Germinal center (tissue), 1 donor: ENCODE measurements at places on chromosomes 6 and 20.
A peak's percentile ranks its signal among the peaks of the same experiment; 100 is the strongest.

DNA sequence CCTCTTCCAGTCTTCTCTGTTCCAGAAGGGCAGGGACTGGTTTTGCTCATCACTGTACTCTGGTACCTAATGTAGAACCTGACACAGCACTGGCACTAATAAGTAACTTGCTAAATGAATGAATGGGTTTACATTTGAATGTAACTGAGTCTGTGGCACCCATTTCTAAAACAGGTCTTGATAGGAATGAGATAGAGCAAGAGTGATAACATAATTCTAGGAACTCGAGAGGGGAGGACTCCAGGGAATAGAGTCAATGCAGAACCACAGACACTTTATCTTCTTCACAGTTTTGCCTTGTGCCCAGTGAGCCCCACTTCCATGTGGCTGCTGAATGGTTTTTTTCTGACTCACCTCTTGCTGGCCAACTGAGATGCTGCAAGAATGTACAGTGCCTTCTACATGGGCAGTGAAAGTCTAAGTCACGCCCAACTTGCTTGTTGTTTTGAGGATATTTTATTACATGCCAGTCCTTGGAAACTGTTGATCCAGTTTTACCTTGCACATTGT, 61.1 kb downstream of the TBC1D7 start:
- no peak for DNase-seq

GRCh38 chr20:37904008-37904642, 1.2 kb downstream of the VSTM2L start:
- no peak for DNase-seq

DNA sequence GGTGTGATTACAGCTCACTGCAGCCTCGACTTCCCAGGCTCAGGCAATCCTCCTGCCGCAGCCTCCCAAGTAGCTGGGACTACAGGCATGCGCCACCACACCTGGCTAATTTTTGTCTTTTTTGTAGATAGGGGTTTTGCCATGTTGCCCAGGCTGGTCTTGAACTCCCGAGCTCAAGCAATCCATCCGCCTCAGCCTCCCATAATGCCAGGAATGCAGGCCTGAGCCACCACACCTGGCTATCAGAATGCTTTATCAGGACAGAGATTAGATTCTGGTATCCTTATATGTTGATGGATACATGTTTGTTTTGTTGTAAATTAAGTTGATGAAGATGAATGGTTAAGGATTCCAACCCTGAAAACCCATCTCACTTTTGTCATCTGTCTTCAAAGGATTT, 24.2 kb downstream of the LHFPL5 start:
- DNase-seq, result no peak

- DNase-seq, result no peak
Measured at GRCh38 chr6:26012061-26012460, 49.5 kb downstream of the TRIM38 start.

DNA sequence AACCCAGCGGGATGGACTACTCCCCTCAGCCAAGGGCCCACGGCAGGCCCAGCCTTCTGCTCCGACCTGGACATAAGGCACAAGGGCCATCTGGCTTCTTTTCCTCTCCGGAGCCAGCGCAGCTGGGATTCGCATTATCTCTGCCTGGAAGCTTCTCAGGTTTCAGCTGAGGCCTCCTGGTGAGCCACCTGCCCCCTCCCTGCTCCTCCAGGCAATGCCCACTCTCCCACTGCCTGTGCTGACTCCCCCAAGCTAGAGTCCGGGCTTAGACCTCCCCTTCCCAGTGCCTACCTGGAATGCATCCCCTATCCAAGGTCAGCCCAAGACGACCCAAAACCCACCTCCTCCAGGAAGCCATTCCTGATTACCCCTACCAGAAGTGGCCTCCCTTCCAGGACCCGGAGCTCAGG, 60.7 kb downstream of the EZR start:
- no peak for DNase-seq

- peak; percentile 46 for DNase-seq
Measured at GRCh38 chr6:118580585-118581419, 32.7 kb downstream of the PLN start.
